ENCODE measurements at places on chromosomes 2 and 18.

GRCh38 chr2:230974096-230974913, 21.6 kb upstream of the SPATA3 start:
- no peak for DNase-seq

DNA sequence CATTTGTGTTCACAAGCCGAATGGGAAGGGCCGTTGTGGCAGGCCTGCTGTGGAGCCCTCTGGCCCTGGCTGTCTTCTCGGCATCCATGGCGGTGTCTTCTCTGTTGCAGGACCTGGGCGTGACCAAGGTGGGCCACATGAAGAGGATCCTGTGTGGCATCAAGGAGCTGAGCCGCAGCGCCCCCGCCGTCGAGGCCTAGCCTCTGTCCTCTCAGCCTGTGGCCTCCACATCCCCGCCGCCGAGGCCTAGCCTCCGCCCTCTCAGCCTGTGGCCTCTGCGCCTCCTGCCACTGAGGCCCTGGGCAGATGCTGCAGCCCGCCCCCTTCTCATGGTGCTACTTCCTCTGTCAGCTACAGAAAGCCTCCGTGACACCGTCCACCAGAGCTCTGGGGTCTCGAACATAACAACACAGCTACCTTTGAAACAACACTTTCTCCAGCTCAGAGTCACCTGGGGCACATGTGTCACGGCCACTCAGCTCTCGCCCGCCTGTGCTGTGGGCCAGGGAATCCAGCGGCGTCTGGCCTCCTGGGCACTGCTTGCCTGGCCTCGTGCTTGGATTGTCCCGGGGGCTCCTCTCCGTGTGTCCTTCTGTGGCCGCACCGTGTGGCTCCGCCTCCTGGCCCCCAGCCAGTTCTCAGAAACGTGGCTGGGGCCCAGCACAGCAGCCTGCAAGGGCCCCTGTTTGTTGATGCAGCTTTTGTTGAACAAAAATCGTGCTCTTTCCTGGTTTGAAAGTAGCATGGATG, 97.1 kb downstream of the USP40 start:
- peak; percentile 49 for DNase-seq

DNA sequence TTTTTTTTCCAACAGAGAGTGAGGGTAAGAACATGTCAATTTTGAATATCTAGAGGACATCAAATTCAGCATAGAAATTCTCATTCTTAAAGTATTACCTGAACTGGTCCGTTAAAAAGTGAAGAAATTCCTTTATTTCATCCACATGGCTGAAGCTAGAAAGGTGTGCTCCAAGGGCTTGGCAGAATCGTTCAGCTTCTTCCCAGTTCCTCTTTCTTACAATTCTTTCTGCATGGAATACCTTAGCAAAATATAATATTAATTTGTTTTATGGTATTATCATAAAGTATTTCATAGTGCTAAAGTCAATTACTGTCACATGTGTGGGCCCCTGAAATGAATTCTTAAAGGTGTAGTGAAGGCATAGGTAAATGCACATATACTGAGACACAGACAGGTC, 74.3 kb upstream of the CD302 start:
- DNase-seq, result no peak

GRCh38 chr2:2570871-2571270, 239.8 kb upstream of the MYT1L start:
- no peak for DNase-seq

DNA sequence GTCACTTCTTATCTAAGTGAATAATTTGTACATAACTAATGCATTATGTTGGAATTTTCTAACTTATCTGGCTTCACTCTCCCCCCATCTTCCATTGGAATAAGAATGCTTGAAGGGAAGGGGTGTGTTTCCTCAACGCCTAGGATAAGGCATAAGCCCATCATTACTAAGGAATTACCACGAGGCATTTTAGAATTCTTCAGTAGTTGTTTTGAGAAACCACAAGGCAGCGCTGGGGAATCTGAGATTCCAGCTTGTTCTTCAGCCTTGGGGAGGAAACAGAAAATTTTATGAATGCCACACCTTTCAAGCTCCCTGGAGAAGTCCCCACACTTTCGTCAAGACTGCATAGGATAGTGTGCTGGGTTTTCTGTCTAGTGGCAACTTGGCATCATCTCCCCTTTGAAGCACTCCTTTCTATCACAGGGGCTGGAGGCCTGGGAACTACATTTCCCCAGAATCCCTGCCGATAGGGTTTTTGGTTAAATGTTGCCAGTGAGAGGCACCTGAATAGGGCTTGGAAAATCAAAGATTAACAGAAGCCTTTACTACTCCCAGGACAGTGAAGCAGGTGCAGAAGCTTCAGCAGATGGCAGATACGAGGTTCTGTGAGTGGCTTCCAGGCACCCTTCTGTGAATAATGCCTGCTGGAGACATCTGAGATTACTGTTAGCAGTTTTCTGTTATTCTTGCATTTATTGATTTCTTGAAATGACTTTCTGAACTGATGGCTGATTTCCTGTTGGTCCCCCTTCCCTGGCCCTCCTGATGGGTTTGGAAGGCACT, 192.7 kb upstream of the REV1 start:
- DNase-seq, result no peak

GRCh38 chr2:199764273-199764800, 86.7 kb downstream of the FTCDNL1 start:
- no peak for DNase-seq

- no peak for DNase-seq
Observed at GRCh38 chr2:82968358-82968757, 1490.7 kb downstream of the SUCLG1 start.

DNA sequence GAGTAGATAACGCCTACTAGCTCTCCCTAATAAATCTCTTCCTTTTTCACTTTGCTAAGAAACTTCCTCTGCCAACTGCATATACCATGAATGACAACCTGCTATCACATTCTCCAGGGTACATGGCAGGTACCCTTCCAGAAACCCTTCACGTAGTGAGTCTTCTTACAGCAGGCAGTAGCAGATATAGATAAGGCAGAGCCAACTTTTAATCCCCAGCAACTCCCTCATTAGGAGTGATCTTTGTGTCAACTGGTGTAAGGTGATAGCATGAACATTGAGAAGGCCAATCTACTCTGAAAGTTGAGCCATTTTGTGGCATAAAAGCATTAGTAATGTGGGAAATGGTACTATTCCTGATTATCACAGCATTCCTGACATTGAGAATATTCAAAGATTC, 5.7 kb upstream of the STK17B start:
- no peak for DNase-seq

GRCh38 chr2:219289537-219290361, 10.6 kb downstream of the DNAJB2 start:
- peak; percentile 79 for DNase-seq

- DNase-seq, result no peak
Observed at GRCh38 chr2:109535217-109535946, 78.4 kb downstream of the SEPTIN10 start.

- no peak for DNase-seq
Observed at GRCh38 chr18:3720818-3721545, 271.0 kb downstream of the TGIF1 start.

GRCh38 chr2:16621316-16621715, 44.3 kb downstream of the CYRIA start:
- no peak for DNase-seq

GRCh38 chr2:60023256-60023985, 530.0 kb downstream of the BCL11A start:
- no peak for DNase-seq

DNA sequence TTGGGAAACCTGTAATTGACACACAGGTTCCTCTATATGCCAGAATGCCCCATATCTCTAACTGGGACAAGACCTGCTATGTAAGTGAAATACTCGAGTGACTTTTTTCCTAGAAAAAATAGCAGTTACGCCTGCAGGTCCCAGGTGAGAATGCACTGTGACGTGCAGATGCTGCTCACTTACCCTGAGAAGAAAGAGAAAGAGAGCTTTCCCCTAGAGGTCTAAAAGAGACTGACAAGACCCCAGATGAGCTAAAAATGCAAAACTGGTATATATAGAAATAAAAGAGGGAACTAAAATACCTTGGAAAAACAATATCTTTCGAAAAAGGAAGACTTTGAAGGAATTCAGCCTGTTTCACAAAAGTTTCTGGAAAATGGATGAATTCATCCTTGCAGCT, 383.0 kb upstream of the DCC start:
- DNase-seq, result no peak

GRCh38 chr2:222802514-222803196, 58.2 kb upstream of the ACSL3 start:
- no peak for DNase-seq

- DNase-seq, result no peak
Observed at GRCh38 chr2:3168230-3168891, 209.3 kb downstream of the EIPR1 start.

DNA sequence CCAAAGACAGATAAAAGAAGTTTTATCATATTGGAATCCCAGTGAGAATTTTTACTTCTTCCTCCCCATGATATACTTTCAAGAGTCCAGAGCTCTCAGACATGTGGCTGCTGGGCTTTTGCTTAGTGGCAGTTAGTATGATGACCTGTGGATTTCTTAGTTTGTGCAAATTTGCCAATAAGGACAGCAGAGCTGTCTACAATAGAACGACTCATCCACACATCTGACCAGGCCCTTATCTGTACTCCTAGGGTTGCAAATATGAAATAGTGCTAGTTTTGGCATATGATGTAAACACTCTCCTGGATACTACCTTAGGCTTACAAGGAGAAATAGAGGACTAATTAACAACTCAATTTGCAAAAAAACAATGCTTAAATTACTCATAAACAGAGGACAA, 758.4 kb upstream of the TMEFF2 start:
- DNase-seq, result no peak

DNA sequence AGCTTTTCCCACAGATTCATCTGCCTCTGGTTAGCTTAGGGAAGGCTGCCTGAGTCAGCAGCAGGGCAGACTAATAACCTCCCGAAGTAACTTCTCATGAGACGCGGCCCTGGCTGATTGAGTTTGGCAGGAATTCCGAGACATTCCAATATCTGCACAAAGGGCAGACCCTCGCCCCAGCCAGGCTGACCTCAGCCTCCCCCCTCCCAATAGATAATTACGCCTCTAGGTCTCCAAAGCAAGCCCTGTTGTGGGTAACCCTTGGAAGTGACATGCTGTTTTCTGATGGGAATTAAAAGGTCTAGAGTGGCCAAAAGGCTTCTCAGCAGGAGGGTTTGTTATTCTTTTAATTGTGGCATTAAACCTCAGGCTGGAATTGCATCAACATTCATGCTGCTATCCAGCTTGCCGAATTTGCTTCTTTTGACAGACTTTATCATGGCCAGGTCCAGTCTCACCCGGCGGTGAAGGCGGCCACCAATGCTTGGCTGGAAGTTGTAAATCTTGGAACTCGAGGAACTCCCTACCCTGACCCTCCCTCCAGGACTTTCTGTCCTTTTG, 98.0 kb upstream of the SLC14A2 start:
- no peak for DNase-seq

- no peak for DNase-seq
Observed at GRCh38 chr2:181589779-181590178, 67.1 kb downstream of the CERKL start.

DNA sequence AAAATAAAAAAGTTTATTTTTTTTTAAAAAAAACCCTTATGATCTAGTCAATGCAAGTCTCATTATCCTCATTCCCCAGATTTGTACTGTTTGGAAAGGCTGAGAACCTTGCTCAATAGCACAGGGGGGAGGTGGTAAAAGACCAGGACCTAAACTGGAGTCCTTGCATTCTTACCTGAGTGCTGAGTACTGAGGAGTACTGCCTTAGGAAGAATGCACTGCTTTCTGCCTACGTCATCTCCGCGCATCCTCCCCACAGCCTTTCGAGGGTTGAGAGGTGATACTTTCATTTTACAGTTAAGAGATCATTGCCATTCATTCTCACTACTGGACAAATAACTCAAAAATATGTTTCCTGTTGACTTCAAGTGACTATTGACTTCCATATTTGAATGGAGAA, 73.8 kb downstream of the MAP3K20 start:
- DNase-seq, result no peak

DNA sequence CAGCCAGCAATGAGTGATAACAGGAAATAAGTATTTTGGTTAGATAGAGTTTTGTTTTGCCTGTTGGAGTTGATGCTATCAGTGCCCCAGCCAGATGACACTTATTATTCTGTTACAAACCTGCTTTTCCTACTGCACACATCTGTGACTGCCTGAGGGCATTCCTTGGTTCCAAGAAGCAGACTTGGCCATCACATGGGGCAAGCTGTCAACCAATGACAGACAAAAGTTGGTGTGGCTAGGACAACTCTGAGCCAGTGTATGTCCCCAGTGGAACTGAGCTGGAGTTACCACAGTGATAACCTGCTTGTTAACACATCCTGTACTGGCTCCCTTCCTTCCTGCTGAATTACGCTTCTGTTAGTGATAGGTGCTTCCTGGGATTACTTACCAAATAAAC, 54.5 kb downstream of the FAM171B start:
- no peak for DNase-seq

DNA sequence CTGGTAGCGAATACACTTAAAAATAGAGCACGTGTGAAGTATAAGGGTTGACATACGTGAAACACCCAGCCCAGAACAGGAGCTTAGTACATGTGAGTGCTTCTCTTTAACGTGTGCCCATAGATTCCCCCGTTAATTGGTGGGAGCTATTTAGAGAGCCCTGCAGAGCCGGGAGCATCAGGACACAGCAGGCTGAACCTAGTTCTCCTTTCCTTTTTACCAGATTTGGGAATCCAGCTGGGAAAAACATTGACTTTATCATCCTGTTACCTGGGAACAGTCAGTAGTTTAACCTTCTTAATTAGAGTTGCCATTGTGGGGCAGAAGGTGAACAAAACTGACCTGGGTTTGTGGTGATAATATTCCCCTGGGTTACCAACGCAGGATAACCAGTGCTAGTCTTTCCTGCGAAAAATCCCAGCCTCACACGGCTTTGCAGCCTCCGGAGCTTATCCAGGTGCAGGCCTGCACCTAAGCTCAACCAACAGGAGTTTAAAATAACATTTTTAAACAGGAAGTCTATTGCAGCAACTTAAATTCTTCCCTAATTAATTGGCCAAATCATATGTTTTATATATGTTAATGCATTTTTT, 78.1 kb upstream of the SPTBN1 start:
- no peak for DNase-seq

GRCh38 chr2:28313220-28313784, 79.4 kb upstream of the FOSL2 start:
- no peak for DNase-seq

DNA sequence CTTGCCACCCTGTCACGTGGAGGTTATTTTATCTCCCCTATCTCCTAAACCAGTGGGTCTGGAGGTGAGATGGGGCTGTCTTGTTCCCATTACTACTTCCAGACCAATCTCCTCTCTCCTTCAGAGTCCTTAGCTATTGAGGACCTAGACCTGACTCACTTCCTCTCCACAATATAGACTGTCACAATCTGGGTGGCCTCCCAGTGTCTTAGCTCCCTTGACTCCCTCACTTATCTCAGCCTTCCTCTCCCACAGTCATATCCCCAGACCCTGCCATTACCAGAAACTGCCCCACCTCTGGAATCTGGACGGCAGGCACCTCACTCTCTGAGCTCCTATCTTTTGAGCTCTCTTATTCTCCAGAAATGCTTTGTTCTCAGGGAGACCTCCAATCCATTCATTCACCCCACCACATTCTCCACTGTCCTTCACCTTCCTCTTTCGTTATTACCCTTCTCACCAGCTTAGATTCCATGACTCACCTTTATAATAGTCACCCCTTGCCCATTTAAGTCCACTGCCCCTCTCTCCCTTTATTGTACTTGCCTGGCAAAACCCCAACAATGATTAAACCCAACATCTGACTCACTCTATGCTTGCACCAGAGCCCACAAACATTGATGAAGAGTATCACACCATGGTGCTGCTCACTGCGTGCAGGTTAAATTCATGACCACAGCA, 23.3 kb upstream of the SIX3 start:
- no peak for DNase-seq
